Activated naive CD8-positive, alpha-beta T cell treated with anti-CD3 and anti-CD28 coated beads, Interleukin-2, amount 50 U/mL, for 24 hours (primary cell): ENCODE measurements at places on chromosomes 16 and 17.
A peak's percentile ranks its signal among the peaks of the same experiment; 100 is the strongest.

DNA sequence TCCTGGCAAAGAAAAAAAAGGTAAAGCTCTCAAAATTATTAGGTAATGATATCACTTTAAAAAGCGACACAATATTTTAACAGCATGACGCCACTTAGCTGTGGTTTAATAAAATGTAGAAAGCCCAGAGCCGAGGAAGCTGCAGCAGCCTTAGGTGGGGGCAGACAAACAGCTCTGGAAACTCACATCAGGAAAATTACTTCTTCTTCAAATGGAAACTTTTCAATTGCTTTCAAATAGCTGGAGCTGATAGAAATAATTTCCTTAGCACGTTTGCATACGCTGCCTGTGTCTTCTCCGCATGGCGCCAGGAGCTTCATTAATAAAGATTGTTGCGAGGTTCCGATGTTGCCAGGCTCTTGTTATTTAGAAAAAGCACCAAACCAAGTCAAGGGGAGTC, 835.3 kb upstream of the EEF2KMT start:
- H3K4me3 ChIP-seq: no peak overlapping the region
- H3K27ac ChIP-seq: no peak overlapping the region
- no peak for DNase-seq
- no peaks in the 10 kb centered on the region for H3K4me1 ChIP-seq

DNA sequence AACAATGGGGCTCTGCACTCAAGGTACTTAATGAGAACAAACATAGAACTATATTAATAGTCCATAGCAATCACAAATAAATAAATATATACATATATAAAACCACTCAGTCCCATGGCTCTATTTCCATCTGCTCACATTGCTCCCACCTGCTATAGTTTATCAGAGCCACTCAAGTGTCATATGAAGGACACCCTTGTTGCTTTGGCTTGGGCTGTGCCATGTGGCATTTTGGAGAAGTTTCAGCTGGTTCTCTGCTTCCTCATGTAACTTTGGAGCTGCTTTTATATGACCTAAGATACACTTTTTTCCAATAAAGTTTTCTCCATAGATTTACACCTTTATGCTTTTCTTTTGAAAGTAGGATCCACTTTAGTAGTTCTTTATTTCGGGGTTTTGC, 126.4 kb downstream of the KCNJ2 start:
- H3K27ac ChIP-seq: no peak overlapping the region
- no peaks in the 10 kb centered on the region for H3K36me3 ChIP-seq
- H3K4me1 ChIP-seq: no peaks in the 10 kb centered on the region
- H3K27me3 ChIP-seq: no peaks in the 10 kb centered on the region
- H3K4me3 ChIP-seq: no peak overlapping the region

GRCh38 chr17:72726936-72727335, 365.6 kb downstream of the SLC39A11 start:
- H3K27ac ChIP-seq: peak overlapping the region; percentile 80
- peak overlapping the region; percentile 72 for H3K4me3 ChIP-seq
- DNase-seq: peak; percentile 23
- H3K36me3 ChIP-seq: no peaks in the 10 kb centered on the region
- no peaks in the 10 kb centered on the region for H3K27me3 ChIP-seq

DNA sequence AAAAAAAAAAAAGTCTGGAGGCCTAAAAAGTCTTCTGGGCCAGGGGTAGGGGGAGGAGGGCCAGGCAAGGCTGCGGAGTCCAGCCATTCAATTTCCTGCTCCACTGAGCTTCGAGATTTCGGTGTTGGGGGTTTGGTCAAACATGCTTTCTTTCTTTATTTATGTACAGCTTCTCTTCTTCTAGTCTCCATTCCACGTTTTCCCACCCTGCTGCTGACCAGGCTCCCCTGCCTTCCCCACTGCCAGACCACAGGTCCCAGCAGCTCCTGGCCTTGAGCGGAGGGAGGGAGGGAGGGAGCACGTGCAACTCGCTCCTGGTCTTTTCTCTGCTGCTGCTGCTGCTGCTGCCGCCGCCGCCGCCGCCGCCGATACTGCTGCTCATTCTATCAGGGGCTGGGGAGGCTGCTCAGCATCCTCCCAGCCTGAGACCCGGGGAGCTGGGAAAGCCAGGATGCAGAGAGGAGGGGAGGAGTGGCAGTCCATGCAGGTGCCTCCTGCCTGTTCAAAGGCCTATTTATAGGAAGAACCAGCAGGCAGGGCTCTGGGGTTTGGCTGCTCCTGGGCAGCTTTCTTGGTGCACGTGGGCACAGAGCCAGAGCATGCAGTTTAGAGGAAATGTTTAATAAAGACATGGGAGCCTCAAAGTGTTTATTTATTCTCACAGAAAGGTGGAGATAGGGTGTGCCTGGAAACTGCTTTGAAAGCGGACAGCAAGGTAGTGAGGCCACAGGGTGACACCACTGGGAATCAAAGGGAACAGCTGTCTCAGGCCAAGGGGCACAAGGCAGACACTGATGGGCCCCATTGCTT, 23.4 kb upstream of the ZFHX3 start:
- no peaks in the 10 kb centered on the region for H3K36me3 ChIP-seq
- H3K27ac ChIP-seq: no peak overlapping the region
- peak overlapping the region; percentile 36 for H3K4me3 ChIP-seq
- H3K4me1 ChIP-seq: peaks cover 8% of the 10 kb centered on the region
- H3K27me3 ChIP-seq: peaks cover 46% of the 10 kb centered on the region
